T-helper 1 cell treated with Interleukin-12 subunit alpha and Interleukin-12 subunit beta and Interleukin-4 antibody, amounts not matched to agents 30 ng/mL and 1 ng/mL, for 36 hours (primary cell): ENCODE measurements at places on chromosomes 1 and 21. TPM values are rescaled to one million over a fixed set of nuclear protein-coding genes. Genes with fewer than 3 reads are reported as not detected.

EXTL1 gene
- not detected in 2 replicates for total RNA-seq

FDPS gene
- total RNA-seq = 194 and 195 TPM in 2 replicates

CCDC27 gene
- not detected in 2 replicates for total RNA-seq

PRDM16 gene
- total RNA-seq = 0.05 and 0.07 TPM in 2 replicates

SPRR3 gene
- not detected in 2 replicates for total RNA-seq

STXBP3 gene
- 58.4 and 58.6 TPM in 2 replicates for total RNA-seq

LCE1F gene
- not detected in 2 replicates for total RNA-seq

XCL1 gene
- total RNA-seq = 2.6 and 4.1 TPM in 2 replicates

ETV3L gene
- not detected in 2 replicates for total RNA-seq

RHD gene
- total RNA-seq = not detected in 2 replicates

SPRR2B gene
- not detected in 2 replicates for total RNA-seq

EYA3 gene
- 34.3 and 36.2 TPM in 2 replicates for total RNA-seq

OR2T33 gene
- not detected in 2 replicates for total RNA-seq

C1QB gene
- not detected in 2 replicates for total RNA-seq

MRPL20 gene
- total RNA-seq = 138 and 139 TPM in 2 replicates

KRTAP19-1 gene
- total RNA-seq = not detected in 2 replicates

OR2T11 gene
- total RNA-seq = not detected in 2 replicates

MTR gene
- 37.1 and 38.5 TPM in 2 replicates for total RNA-seq

HCN3 gene
- total RNA-seq = 2.3 and 2.5 TPM in 2 replicates

FAM131C gene
- 1.2 and 1.3 TPM in 2 replicates for total RNA-seq

GJA9 gene
- not detected in 2 replicates for total RNA-seq

AADACL4 gene
- total RNA-seq = not detected in 2 replicates

GPR89B gene
- 23.6 and 25.6 TPM in 2 replicates for total RNA-seq

PTPRC gene
- 762 and 773 TPM in 2 replicates for total RNA-seq

LRRC71 gene
- total RNA-seq = not detected in 2 replicates

EDARADD gene
- total RNA-seq = 9.1 and 10.4 TPM in 2 replicates

PADI6 gene
- not detected in 2 replicates for total RNA-seq

SSU72 gene
- 137 and 138 TPM in 2 replicates for total RNA-seq

CLCA1 gene
- not detected in 2 replicates for total RNA-seq

PTPRU gene
- total RNA-seq = 0.56 and 0.71 TPM in 2 replicates

OR2L13 gene
- not detected in 2 replicates for total RNA-seq

TPTE gene
- total RNA-seq = not detected in 2 replicates

TRNP1 gene
- total RNA-seq = 0.32 and 0.68 TPM in 2 replicates

RIPPLY3 gene
- not detected in 2 replicates for total RNA-seq

LRRC8D gene
- total RNA-seq = 34.4 and 36.2 TPM in 2 replicates

DYRK3 gene
- total RNA-seq = 11.2 and 13.6 TPM in 2 replicates

S100A3 gene
- 0.24 TPM in 1 of 2 replicates, not detected in the other for total RNA-seq

KCND3 gene
- total RNA-seq = not detected in 2 replicates

S100A7 gene
- total RNA-seq = not detected in 2 replicates

TMPRSS2 gene
- total RNA-seq = 0.07 TPM in 1 of 2 replicates, not detected in the other

LRRC53 gene
- total RNA-seq = not detected in 2 replicates

IL12RB2 gene
- total RNA-seq = 151 and 159 TPM in 2 replicates

ANKRD65 gene
- not detected in 2 replicates for total RNA-seq

ZSWIM5 gene
- total RNA-seq = 0.17 and 0.42 TPM in 2 replicates

OR6K3 gene
- not detected in 2 replicates for total RNA-seq
